ENCODE measurements at places on chromosomes 2 and 18. TPM values are rescaled to one million over a fixed set of nuclear protein-coding genes. Genes with fewer than 3 reads are reported as not detected.

DNA sequence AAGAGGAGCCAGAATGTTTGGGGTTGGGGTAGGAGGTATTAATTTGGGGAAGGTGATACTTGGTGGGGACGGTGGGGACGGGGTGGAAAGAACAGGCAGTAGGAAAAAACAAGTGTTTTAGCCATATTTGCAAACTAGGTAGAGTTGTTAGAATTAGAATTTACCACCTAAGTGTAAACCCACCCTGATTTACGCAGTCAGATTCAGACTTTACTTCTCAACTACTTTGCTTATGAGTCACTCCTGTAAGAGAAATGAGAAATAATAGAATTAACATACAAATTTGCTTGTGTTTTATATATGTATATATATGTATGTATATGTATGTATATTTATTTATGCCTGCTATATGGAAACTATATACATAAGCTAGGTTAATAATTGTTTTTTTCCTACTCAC is 1168.2 kb upstream of the ZEB2 start:
- H3K27me3 ChIP-seq: no peaks in the 10 kb centered on the region
- no peak overlapping the region for H3K27ac ChIP-seq
- H3K4me3 ChIP-seq: no peak overlapping the region

- no peak for DNase-seq
- H3K27me3 ChIP-seq: no peaks in the 10 kb centered on the region
- H3K4me1 ChIP-seq: peaks cover 6% of the 10 kb centered on the region
- H3K4me3 ChIP-seq: no peak overlapping the region
Measured at GRCh38 chr2:47301277-47301618, 101.7 kb upstream of the MSH2 start.

DNA sequence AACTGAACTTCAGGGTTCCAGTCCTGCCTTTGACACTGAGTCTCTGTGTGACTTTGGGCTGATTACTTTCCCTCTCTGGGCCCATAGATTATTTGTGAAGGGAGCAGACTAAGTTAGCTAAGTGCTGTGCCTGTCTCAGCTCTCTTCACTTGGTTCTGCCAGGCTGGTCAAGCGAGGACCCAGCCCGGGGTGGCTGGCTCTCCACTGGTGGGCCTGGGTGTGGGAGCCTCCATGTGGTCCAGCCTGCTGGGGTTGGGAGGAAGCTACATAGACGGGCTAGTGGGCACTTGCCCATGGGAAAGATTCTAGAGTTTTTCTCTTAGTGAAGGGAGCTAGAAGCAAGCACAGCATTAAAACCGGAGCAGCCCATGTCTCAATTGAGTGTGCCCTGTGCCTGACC is 59.0 kb downstream of the DYSF start:
- no peaks in the 10 kb centered on the region for H3K4me1 ChIP-seq
- DNase-seq: no peak
- H3K4me3 ChIP-seq: no peak overlapping the region

DNA sequence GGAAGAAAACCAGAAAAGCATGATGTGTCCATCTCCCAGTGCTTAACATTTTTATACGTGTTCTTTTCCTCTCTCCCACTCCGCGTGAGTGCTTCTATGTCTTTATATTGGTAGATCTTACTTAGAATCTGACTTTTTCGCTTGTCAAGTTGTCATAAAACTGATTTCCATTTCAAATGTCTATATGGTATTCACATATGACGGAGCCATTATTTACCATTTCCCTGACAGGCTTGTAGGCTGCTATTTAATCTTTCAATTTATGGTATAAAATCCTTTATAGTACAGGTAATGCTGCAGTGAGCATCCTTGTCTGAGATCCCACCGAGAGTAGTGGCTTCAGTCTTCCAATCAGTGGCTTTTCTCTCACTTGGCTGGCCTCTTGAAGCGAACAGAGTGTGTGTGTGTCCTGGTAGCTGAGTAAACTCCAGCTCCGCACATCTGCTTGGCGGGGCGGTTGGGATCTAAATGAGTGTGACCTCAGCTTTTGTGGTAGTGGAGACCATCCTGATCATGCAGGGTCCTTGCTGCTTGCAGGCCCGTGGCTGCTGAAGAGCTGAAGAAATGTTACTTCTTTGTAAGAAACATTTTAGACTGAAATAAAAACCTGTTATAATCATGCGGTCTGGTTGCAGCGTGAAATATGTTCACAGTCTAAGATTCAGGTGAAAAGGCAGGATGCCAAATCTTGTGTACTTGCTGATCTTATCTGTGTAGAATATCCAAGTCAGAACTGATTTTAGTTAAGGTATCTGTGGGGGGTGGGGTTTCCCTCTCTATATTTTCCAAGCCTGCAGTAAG is 40.2 kb downstream of the INPP4A start:
- no peaks in the 10 kb centered on the region for H3K27me3 ChIP-seq
- H3K4me3 ChIP-seq: peak overlapping the region; percentile 2
- no peak overlapping the region for H3K27ac ChIP-seq

- no peak overlapping the region for H3K4me3 ChIP-seq
- DNase-seq: no peak
- H3K27me3 ChIP-seq: no peaks in the 10 kb centered on the region
- no peak overlapping the region for H3K27ac ChIP-seq
- H3K36me3 ChIP-seq: peaks cover 6% of the 10 kb centered on the region
- peaks cover 35% of the 10 kb centered on the region for H3K4me1 ChIP-seq
Measured at GRCh38 chr2:74003494-74004211, 18.9 kb downstream of the TET3 start.

DNA sequence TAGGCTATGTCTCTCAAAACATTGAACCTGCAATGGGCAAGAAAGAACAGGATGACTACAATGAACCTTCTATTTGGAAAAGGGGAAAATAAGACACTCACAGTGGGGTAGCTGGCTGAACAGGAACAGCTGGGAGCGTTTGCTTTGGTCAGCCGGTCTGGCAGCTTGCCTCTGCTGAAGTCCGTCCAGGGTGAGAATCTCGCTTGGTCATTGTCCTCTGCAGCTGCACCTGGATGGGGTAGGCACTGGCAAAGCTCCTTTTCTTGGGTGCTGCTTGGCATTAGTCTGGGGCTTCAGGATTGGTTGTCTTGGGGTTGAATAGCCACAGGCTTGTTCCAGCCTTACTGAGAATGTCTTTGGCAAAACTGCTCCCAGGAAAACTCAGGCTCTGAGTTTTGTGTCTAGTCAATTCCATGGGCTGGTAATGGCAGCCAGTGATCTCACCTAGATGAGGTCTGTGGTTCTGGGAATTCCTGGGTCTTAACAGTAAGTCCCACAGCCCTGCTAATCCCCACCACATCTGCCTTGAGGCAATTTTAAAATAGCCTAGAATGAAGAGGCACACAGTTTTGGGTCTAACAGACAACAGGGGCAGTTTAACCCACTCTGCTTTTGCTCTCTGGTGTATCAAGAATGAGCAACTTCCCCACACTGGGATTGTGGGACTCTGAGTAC is 13.4 kb downstream of the NEDD4L start:
- no peak overlapping the region for H3K27ac ChIP-seq
- no peak overlapping the region for H3K4me3 ChIP-seq
- no peak for DNase-seq
- no peaks in the 10 kb centered on the region for H3K4me1 ChIP-seq

DNA sequence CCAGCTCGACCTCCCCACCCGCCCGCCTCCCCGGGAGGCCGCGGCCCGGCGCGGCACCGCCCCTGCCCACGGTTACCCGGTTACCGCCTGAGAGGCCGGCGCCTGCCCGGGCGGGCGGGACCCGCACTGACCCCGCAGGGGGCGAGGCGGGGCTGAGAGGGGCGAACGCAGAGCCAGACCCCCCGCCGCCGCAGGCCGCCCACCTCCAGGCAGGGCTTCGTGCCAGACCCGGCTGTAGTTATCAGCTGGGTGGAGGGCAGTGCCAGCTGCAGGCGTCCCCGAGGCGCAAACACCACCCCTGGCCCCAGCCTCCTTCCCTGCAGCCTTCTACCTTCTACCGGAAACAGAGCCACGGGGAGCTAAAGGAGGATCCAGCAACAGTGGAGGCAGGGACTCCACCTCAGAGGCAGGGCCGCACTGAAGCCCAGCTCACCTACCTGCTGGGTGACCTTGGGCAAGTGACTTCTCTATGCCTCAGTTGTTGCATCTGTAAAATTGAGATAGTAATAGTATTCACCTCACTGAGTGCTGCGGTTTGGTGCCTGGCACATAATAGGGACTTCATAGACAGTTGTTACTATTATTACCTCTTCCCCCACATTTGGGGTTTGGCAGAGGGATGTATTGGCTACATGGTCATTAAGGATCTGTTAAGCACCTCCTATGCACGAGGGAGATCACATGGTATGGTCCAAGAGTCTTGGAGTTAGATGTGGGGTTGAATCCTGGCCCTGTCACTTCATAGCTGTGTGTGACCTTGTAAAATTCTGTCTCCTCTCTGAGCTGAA is 231.6 kb upstream of the SMAD2 start:
- H3K4me1 ChIP-seq: peaks cover 10% of the 10 kb centered on the region
- H3K27me3 ChIP-seq: no peaks in the 10 kb centered on the region

GRCh38 chr2:71000780-71001591 is 6.3 kb upstream of the TEX261 start:
- H3K4me3 ChIP-seq: no peak overlapping the region
- H3K27ac ChIP-seq: no peak overlapping the region
- DNase-seq: peak; percentile 76
- H3K27me3 ChIP-seq: no peaks in the 10 kb centered on the region
- no peaks in the 10 kb centered on the region for H3K36me3 ChIP-seq

DNA sequence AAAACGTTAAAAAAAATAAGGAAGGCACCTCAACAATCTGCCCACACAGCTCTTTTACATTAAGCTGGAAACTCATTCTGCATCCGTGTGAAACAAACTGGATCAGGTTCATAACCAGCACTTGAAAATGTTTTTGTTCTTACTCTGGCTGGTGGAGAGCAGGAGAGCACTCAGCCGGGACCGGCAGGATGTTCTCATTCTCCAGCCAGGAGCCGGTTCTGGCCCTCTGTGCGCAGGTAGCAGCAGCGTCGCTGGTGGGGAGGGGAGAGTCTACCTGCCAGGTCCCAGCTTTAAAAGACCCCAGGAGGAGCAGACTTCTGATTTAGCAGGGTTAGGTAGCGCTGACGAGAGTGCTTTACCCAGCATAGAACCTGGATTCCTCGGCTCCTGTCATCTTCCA is 834.9 kb upstream of the SALL3 start:
- H3K27me3 ChIP-seq: no peaks in the 10 kb centered on the region
- no peaks in the 10 kb centered on the region for H3K4me1 ChIP-seq
- no peaks in the 10 kb centered on the region for H3K36me3 ChIP-seq
- DNase-seq: no peak
- no peak overlapping the region for H3K4me3 ChIP-seq

DNA sequence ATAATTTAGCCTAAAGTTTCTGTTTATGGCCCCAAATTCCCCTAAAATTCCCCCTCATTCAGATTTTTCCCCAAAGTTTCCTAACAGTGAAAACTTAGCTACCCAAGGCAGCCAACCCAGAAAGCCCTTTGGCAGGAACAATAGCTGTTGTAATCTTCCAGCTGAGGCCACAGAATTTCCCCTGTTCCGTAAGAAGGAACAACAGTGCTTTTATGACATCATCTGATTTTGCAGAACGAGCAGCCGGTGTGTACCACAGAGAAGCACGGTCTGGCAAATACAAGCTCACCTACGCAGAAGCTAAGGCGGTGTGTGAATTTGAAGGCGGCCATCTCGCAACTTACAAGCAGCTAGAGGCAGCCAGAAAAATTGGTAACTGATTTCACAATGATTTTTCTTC is 6.3 kb downstream of the TNFAIP6 start:
- no peak for DNase-seq
- no peak overlapping the region for H3K4me3 ChIP-seq
- no peaks in the 10 kb centered on the region for H3K27me3 ChIP-seq
- no peaks in the 10 kb centered on the region for H3K36me3 ChIP-seq
- no peaks in the 10 kb centered on the region for H3K4me1 ChIP-seq

DNA sequence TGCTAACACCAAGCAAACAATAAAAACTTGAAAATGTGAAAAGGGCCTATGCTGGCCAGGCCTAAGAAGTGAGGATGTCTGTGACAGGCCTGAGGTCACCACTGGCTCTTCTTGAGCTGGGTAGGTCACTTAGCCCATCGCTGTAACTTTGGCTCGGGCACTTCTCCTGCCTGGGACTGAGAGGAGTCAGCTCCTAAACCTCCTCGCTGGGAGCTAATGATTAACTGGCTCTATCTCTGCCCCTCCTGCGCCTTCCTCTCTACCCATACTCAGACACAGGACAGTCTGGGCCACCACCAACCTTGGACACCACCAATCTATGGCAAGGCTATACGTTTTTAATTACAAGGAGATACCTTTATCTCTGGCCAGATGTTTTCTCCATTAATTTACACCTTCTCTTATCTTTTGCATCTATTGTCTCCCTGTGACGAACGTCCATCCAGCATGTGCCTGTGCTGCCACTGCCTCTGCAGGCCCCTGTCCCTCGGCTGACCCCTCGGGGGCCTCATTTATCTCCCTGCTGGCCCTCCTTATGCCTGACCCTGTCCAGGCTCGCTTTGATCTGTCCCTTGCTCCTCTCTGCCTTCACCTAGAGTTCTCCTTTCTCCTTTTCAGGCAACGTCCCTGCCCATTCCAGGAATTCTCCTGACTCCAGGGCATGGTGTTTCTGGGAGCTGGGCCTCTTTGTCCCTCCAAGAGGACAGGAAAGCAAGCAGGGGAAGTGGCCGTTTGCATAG is 149.1 kb upstream of the GATA6 start:
- no peak overlapping the region for H3K27ac ChIP-seq
- DNase-seq: no peak
- H3K4me3 ChIP-seq: no peak overlapping the region
- H3K4me1 ChIP-seq: no peaks in the 10 kb centered on the region
- H3K27me3 ChIP-seq: no peaks in the 10 kb centered on the region

GRCh38 chr18:48161191-48161910 is 230.9 kb upstream of the SMAD2 start:
- peaks cover 5% of the 10 kb centered on the region for H3K4me1 ChIP-seq
- peak overlapping the region; percentile 38 for H3K4me3 ChIP-seq
- DNase-seq: peak; percentile 59

- no peaks in the 10 kb centered on the region for H3K27me3 ChIP-seq
- H3K4me1 ChIP-seq: peaks cover 7% of the 10 kb centered on the region
- H3K36me3 ChIP-seq: no peaks in the 10 kb centered on the region
- DNase-seq: no peak
- H3K4me3 ChIP-seq: no peak overlapping the region
Measured at GRCh38 chr2:100107906-100108647, 34.3 kb downstream of the AFF3 start.

The FIGN gene
- total RNA-seq: not detected

The ATP6V1C2 gene
- not detected for total RNA-seq

The ANKRD30B gene
- total RNA-seq: not detected

The MEIS1 gene
- not detected for total RNA-seq

The RAB6C gene
- not detected for total RNA-seq

The OSBPL6 gene
- total RNA-seq: 0.14 TPM

The GREB1 gene
- total RNA-seq: 1.1 TPM

The UGT1A10 gene
- total RNA-seq: not detected

The ABCG8 gene
- not detected for total RNA-seq

Data from CD4-positive, alpha-beta memory T cell (primary cell).